ENCODE measurements at places on chromosomes 1 and 21.

DNA sequence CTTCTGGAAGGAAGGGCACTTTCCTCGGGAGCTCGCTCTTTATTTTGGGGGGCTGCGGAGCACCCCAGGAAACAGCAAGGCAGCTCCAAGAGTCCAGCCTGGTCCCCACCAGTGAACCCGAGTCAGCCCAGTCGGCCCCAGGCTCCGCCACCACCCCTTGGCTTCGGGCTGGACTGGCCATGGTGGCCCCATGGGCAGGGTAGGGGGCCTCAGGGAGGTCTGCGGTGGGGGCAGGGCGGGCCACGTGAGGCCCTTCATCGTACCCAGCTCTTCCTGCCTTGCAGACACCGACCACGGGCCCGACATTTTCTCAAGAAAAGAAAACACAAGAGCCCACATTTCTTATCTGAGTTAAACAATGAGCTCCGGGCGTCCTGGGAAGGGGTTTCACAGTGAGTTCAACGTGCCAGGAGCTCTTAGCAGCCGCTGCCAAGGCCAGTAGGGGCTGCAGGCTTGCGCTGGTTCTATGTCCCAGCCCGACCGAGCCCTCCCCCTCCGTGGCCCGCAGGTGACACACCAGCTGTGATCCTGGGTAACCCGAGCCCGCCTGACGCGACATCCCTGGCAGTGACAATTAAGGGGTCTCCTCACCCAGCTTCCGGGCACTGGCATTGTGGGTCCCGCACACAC, 66.2 kb downstream of the PRDM16 start:
- DNase-seq, result no peak

DNA sequence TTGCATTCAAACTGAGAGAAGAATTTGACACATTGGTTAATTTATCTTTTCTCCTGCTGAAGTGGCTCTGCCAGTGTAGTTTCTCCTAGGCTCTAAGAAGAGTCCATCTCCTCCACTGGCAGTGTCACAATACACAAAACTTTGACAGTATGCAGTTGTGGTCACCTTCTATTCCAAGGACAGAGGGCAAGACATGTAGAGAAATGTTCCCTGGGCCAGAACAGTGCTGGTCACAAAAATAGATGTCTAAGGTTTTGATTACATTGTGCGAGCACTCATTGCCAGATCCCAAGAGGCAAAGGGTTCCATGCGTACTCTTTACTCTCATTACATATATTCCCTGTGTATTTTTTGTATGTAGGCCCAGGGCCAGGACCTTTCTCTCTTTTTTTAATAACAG, 148.1 kb upstream of the UBE2U start:
- no peak for DNase-seq

DNA sequence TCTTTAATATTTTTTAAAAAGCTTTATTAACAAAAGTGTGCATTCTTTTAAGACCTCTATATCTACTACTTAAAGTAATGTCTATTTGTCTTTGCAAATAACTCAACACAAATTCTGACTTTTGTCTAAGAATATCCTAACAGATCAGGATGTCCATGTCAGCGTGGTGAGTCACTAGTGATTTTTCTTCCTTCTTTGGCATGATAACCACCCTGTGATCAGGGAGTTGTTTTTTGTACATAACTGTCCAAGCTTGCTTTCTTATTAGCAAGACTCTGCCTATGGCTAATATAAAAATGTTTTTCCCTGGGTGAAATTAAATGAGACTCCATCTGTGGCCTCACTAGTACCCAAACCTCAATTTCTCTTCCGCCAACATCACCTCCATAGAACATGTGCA, 688.9 kb upstream of the ADGRL2 start:
- peak; percentile 29 for DNase-seq

DNA sequence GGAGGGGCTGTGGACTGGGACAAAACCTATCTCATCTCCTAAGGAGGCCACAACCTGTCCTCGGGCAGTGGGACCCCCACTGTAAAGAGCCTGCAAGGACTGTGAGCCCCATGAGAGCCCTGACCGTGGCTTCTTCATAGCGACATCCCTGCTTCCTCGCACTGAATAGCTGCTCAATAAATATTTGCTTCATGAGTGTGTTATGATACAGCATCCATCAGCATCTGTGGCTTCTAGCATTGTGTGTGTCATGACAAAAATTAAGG, 40.5 kb upstream of the CSF3R start:
- no peak for DNase-seq

GRCh38 chr1:27883536-27883935, 11.2 kb downstream of the THEMIS2 start:
- no peak for DNase-seq

- DNase-seq, result peak; percentile 19
Observed at GRCh38 chr21:34004013-34004938, 69.1 kb upstream of the MRPS6 start.

All from GM03348 (cell line).